ENCODE measurements at places on chromosomes 7 and 10.

- no peak for DNase-seq
These were observed at the start of gene GIMAP1 for GRCh38 chr7:150716368-150716767. Gene GIMAP1, plus strand, starts transcription at chr7:150716613. Its CDS starts 2,435 bp downstream, at chr7:150719048.

DNA sequence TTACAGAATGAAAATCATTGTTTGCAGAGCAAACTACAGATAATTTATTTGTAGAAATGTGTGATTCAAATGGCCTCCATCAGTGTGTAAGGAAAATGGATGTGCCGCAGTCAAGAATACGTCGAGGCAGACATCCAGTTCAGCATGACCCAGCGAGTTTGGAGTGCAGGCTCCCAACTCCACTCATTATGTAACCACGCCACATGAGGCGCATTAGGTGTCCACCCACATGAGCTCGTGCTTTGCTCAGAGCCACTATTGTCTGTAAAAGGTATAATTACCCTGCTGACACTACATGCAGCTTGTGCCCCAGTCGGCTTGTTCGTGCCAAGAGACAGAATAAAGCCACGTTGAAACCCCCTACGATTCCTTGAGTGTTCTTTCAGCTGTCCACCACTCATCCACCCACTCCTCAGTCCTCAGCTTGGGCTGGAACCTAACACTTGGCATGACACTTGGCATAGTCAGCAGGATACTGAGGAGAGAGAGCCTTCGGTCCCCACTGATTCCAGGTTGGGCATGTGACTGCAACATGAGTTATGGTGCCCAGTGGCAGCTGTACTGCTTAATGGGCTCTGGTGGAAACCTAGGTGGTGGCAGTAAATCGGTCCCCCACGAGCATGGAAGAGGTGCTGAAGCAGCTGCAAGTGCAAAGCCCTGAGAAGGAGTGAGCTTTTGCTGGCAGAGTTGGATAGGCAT, 102.7 kb downstream of the BICC1 start:
- DNase-seq = no peak

GRCh38 chr7:50534690-50535290, 30.4 kb downstream of the DDC start:
- peak; percentile 97 for DNase-seq

- no peak for DNase-seq
These were observed 40.6 kb downstream of the IMMP2L start for GRCh38 chr7:111521660-111522059.

DNA sequence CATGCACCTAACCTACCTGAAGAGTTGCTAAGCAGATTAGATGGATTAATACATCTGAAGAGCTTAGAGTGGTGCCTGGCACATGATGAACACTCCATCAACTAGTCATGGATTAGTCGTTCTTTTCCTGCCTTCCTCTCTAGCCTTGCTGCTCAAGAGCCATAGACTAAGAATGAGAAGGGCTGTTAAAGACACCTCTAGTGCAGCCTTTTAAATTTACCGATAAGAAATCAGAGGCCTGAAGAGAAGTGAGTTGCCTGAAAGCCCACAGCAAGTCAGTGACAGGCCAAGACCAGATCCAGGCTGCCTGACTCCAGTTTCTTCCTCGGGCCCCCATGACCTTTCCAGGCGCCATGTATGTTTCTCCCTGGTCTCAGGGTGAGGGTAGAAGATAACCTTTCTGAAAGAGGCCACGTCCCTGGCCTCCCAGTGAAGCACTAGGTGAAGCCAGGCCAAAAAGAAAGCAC, 6.5 kb downstream of the TSPAN15 start:
- DNase-seq = no peak

- DNase-seq = peak; percentile 61
These were observed 80.6 kb downstream of the GSAP start for GRCh38 chr7:77335581-77335980.

DNA sequence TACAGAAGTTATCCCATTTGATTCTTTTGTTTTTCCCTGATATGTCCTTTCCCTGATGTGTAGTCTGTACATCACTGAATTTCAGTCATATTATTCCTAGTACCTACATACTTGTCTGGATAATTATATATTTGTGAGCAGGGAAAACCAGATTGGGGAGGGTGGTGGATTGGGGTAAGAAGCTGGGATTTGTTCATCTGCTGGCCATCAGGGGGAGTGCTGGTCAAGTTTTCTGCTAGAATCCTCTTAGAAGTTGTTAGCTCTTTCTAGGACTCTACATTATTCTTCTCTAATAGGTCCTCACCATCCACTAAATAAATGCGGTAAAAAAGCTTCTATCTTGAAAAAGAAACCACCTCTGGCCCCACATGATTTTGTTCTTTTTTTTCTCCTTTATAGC, 232.7 kb upstream of the TAC1 start:
- DNase-seq = peak; percentile 5

GRCh38 chr10:29420744-29421143, 131.9 kb downstream of the LYZL1 start:
- DNase-seq = no peak

- no peak for DNase-seq
These were observed 162.2 kb downstream of the RAPGEF5 start for GRCh38 chr7:22194658-22195273.

DNA sequence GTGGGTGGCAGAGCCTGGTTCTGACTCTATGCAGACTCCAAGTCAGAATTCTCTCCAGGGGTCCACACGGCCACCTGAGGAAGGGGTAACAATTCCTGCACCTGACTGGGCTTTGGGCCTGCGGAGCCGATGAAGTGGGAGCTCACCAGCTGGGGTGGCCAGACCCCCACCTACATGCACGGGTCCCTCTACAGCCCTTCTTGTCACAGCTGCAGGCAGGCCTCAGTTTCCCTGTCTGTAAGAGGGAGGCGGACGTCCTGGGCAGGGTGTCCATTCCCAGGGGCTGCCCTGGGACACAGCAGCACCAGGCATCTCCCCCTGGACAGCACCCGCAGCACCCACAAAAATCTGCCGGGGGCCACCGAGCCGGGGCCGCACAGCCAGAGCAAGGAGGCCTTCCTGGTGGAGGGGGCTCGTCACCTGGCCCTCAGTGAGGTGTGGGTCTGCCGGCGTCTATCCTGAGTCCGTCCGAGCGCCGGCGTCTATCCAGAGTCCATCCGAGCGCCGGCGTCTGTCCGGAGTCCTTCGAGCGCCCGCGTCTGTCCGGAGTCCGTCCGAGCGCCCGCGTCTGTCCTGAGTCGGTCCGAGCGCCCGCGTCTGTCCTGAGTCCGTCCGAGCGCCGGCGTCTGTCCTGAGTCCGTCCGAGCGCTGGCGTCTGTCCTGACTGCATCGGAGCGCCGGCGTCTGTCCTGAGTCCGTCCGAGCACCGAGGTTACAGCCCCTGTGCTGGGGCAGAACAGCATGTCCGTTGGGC, 65.1 kb downstream of the PDGFA start:
- DNase-seq = no peak

DNA sequence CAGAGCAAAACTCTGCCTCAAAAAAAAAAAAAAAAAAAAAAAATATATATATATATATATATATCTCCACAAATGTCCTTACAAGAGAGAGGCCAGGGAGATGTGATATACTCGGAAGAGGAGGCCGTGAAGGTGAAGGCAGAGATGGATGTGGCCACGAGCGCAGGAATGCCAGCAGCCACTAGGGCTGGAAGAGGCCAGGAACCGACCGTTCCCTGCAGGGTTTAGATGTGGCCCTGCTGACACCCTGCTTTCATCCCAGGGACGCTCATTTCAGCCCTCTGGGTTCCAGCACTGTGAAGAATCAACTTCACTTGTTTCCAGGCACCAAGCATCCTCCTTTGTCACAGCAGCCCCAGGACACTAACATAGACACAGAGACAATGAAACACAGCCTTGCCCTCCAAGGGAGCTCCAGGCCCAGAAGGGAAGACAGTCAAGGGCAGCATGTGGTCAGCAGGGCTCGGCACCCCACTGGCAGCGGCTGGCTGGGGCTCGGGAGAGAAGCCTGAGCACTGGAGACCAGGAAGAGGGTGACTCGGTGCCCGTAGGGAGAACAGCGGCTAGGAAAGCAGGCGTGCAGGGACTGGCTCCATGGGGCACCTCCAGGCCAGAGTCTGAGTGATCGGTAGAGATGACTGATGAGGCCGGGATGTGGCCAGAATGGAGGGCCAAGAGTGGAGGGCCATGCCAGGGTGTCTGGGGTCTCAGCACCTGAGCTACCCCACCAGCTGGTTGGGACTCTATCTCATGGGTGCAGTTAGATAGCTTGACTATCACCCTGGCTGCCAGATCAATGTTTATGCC, 7.6 kb downstream of the WDR86 start:
- DNase-seq = no peak
